ENCODE measurements at places on chromosomes 2 and 18. TPM values are rescaled to one million over a fixed set of nuclear protein-coding genes. Genes with fewer than 3 reads are reported as not detected.

The CERKL gene
- total RNA-seq, result not detected

DNA sequence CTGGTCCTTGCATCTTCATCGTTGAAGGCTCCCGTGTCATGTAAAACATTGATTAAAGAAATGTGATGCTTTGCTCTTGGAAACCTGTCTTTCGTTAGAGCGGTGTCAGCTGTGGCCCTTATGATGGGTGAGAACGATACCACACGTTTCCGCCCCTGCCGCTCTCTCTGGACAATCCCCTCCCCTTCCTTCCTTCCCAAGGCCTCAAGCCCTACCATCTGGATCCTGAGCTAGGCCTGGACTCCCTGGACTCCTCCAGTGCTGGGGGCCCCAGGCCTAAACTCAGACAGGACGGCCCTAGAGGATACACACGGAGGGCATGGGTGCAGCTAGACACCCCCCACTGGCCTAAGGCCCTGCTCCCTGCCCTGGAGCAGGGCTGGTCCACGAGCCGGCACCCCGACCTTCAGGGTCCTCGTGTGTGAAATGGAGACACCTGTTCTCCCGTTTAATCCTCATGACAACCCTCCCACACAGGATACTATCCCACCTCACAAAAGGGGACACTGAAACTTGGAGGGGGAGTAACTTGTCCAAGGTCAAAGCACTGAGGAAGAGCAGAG lies 13.2 kb downstream of the BIN1 start:
- H3K27me3 ChIP-seq, result no peaks in the 10 kb centered on the region
- H3K4me1 ChIP-seq, result peaks cover 26% of the 10 kb centered on the region
- no peak overlapping the region for H3K4me3 ChIP-seq
- H3K27ac ChIP-seq, result peak overlapping the region; percentile 2

DNA sequence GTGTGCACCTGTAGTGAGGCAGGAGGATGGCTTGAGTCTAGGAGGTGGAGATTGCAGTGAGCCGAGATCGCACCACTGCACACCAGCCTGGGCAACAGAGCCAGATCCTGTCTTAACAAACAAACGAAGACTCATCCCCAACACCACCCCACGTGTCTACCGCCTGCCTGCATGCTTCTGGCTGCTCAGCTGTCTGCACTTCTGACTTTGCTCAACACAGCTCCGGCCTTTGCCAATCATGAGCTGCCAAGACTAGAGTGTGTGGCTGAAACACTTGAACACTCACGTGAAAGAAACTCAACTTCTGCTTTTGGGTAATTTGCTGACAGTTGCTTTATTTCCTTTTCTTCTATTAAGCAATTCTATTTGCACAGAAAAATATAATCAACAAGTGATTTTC lies 32.1 kb upstream of the SP3 start:
- no peaks in the 10 kb centered on the region for H3K27me3 ChIP-seq
- H3K4me1 ChIP-seq, result peaks cover 10% of the 10 kb centered on the region
- H3K36me3 ChIP-seq, result no peaks in the 10 kb centered on the region
- no peak overlapping the region for H3K27ac ChIP-seq
- peak; percentile 17 for DNase-seq

- no peaks in the 10 kb centered on the region for H3K36me3 ChIP-seq
- no peak overlapping the region for H3K27ac ChIP-seq
- peaks cover 9% of the 10 kb centered on the region for H3K4me1 ChIP-seq
- H3K27me3 ChIP-seq, result no peaks in the 10 kb centered on the region
Observed at GRCh38 chr2:204972606-204973336, 427.5 kb downstream of the PARD3B start.

DNA sequence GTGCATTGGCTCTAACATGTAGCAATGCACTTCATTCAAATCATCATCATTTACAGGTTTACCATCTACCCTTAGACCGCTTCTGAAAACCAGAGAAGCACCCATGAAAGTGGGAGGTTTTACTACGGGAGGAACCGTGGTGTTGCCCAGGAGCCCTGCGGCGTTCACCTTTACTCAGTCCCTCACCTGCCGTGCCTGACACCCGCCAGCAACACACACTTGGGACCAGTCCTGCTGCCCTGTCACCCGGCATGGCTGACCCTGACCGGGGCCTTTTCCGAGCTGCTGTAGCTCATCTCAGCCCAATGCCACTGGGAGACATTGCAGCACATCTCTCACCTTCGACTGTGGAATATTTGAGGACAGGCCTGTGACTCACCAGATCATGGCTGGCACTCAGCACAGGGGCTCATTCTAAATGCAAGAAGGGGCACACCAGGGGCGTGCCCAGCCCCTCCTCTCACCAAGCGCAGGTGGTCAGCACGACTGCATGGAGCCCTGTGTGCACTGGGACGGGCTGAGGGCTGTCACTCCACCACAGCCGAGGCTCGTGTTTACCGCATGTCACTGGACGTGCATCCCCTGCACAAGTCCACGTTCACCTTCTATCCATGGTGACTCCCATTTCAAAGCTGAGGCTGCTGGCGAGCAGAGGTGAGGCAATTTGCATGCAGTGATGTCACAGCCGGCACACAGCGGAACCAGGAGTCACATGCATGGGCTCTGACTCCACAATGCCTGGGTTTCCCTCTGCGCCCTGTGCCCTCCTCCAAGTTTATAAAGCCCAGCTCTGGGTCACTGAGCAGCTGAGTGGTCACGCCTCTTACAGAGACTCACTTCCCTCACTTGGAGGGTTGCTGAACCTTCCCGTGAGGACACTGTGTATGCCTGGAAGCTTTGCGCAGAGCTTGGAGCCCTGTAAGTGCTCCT lies 76.7 kb upstream of the SNTG2 start:
- H3K27me3 ChIP-seq, result no peaks in the 10 kb centered on the region
- DNase-seq, result no peak
- no peak overlapping the region for H3K4me3 ChIP-seq
- H3K27ac ChIP-seq, result no peak overlapping the region

The ABCG5 gene
- total RNA-seq, result not detected

DNA sequence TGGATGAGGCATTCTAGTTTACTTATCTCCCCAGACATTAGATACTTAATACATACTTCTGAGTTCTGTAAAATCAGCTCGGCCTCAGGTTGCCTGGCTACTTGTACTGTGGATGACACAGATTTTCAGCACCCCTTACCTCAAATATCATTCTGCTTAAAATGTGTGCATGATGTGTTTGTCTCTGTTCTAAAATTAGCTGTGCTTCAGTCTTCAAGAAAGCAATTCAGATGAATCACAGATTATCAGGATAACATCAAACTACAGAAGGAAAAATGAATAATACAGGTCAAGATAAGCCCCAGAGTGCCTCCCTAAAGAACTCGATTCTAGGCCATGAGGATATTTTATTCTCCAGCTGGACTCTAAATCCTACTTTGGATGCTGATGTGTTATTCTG lies 21.3 kb upstream of the MAPRE2 start:
- no peak overlapping the region for H3K4me3 ChIP-seq
- H3K4me1 ChIP-seq, result no peaks in the 10 kb centered on the region
- H3K27me3 ChIP-seq, result no peaks in the 10 kb centered on the region
- H3K27ac ChIP-seq, result no peak overlapping the region

Data from natural killer cell (primary cell).